Left ventricle myocardium superior (tissue), 1 donor: ENCODE measurements at places on chromosomes 1 and 21.

GRCh38 chr1:58765441-58765840 is 18.4 kb downstream of the JUN start:
- DNase-seq = no peak

DNA sequence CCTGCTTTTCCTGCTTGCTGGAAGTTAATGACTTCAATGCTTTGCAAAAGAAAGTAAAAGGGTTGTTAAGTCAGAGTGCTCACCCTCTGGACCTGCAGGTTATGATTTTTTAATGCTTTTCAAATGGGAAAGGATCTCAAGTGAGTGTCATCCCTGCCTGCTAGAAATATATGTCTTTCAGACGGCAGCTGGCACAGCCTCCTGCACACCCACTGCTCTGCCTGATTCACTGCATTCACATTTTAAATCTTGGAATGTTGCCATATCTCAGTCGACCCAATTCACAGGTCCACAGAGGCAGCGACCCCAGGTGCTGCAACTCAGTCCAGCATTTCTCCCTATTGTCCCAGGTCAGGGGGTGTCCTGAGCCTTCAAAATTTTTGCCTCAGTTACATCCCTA is 10.7 kb downstream of the DUSP23 start:
- DNase-seq = no peak

- no peak for DNase-seq
These were observed 36.0 kb upstream of the TENT5C start for GRCh38 chr1:117569856-117570255.

DNA sequence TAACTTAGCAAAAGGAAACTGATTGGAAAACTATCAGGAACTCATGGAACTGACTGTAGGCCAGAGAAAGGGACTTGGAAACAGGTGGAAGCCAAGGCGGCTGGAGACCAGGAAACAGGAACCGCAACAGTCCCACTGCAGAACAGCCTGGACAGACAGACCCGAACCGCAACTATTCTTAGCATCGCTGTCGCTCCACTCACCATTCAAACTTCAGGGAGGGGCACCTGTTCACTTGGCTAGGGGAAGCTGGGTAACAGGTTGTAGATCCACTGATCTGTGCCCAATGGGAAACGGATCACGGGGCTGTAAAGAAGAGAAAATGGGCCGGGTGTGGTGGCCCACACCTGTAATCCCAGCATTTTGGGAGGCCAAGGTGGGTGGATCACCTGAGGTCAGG is 61.9 kb downstream of the CLSTN1 start:
- DNase-seq = no peak

- no peak for DNase-seq
These were observed 61.3 kb upstream of the BACH1 start for GRCh38 chr21:29237110-29238052.

GRCh38 chr1:71687376-71687775 is 595.0 kb downstream of the NEGR1 start:
- DNase-seq = no peak

- DNase-seq = peak; percentile 44
These were observed 2.4 kb upstream of the KISS1 start for GRCh38 chr1:204198348-204199340.

GRCh38 chr1:194279975-194280374 is 1093.6 kb upstream of the B3GALT2 start:
- DNase-seq = no peak

GRCh38 chr1:32753532-32754316 is 51.2 kb upstream of the SYNC start:
- peak; percentile 83 for DNase-seq

- DNase-seq = no peak
These were observed 347.4 kb downstream of the PDE4B start for GRCh38 chr1:66140072-66140471.

- no peak for DNase-seq
These were observed 93.8 kb downstream of the ATP1B1 start for GRCh38 chr1:169200319-169200718.

DNA sequence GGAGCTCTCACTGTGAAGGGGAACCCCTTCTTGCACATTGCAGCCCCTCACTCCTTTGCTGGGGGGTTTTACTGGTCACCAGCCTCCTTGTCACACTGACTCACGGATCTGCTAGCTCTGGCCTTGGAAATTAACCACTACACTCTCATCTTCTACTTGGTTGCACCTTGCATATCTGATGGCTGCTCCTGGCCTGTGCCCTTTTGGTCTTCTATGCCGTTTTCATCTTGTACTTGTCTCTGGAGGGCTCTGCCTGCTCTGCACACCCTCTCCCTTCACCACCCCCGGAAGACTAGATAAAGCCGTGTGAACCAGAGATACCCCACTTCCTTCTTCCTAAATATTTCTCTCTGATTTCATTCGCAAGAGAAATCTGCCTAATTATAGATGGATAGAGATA is 44.6 kb downstream of the CD247 start:
- DNase-seq = no peak

DNA sequence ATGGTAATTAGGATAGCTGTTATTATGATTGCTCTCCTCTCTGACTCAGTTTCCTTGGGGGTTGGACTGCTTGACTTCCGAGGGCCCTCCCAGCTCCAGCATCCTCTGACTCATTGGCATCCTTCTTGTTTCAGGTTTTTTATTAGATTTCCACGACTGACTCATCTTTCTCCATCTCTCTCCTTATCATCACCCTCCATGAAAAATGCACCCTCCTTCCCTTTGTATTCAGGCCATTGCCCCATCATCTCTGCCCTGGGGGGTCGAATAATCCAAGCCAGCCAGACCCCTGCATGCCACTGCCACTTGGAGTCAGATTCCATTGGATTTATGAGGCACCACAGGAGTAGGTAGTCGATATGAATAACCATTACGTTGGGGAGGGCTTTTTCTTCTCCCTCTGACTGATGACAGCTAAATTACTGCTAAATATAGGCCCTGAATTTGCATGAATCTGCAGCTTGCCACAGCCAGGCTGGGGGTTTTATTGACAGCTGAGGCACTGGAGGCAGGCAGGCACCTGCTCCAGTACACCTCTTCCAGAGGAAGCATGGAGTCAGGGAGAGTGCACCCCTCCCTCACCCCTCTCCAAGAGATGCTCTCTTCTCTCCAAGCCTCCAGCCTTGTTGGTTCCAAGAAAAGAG is 91.7 kb downstream of the C1orf94 start:
- no peak for DNase-seq

GRCh38 chr1:151011154-151011850 is 3.1 kb downstream of the PRUNE1 start:
- no peak for DNase-seq

- no peak for DNase-seq
These were observed 17.4 kb downstream of the PDXK start for GRCh38 chr21:43736224-43736883.

DNA sequence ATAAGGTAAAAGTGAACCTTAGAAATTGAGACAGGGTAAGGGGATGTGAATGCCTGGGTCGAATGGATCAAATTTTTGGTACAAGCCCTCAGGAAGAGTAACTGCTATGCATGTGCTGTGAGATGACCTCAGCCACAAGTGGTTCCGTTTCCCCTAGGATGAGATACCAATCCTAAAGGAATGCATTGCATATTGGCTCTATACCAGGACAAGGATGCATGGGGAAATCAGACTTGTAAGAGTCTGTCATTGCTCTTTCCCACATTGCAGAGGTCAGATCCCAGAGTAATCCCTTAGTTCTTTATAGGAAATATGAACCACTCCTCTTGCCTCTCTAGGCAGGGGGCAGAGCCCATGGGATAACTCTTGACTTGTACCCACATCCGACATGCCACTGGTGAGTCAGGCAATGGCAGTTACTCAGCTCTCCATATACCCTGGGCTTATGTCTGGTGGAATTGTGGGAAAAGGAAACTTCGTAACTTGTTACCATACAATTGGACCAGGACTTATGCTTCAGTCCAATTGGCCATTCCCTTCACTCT is 428.3 kb upstream of the ZRANB2 start:
- DNase-seq = no peak

GRCh38 chr1:5333291-5333690 is 658.9 kb downstream of the NPHP4 start:
- DNase-seq = no peak

DNA sequence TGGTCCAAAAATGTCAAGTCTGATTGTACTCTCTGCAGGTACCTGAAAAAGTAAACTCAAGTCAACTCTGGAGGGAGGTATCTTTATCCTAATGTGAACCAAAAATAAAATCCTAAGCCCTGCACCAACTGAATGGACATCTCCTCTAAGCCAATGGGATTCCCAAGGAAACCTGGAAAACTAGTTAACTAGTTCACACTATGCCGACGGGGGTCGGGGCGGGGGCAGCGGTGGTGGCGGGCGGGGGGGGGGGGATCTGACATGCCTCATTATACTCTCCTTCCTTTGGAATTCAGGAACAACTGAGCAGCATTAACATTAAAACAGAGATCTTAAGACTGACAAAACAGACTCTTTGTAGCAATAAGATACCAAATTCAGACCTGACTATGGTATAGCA is 452.6 kb upstream of the CAMK1G start:
- DNase-seq = no peak

DNA sequence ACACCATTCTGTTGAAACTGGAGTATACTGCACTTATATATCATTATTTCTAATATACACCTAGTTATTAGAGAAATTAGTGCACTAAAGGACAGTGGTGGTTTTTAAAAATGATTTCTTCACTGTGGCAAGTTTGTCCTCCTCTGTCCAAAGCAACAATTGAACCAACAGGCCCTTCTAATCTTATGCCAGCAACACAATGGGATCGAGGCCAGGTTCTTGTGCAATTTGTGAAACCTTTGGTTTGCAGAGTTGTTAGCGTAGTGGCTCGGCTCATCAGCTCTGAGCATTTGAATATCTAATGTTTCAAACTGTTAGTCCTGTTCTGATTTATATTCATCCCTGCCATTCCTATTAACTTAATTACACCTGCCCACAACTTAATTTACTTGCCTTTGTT is 9.9 kb upstream of the LRRC39 start:
- DNase-seq = peak; percentile 43

DNA sequence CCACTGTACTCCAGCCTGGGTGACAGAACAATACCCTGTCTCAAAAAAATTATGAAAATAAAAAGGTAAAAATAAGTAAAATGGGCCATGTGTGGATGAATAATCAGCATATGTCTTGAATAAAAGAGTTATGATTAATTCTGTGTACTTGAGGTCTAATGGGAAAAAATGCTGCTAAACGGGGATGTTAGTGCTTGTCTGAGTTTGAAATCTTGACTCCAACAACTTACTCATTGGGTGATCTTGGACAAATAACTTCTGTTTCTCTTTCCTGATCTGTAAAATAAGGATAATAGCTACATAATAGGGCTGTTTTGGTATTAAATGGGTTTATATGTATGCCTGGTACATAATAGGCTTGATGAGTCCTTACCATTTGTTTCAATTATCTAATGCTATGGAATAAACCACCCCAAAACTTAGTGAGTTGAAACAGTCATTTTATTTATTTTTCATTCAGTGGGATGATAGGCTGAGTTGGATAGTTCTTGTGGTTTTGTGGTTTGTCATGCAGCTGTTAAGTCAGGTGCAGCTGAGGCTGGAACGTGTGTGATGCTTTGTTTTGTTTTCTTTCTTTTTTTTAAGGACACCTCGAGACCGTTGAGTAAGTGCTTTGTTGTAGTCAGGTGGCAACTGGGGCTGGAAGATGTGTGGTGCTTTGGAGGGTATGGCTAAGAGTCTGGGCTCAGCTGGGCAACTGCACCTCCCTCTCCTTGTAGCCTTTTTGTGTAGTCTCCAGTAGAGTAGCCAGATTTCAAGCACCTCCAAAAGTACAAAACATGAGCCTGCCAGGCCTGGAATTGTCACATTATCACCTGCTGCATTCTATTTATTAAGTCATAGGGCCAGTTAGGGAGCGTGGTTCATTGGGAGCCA is 4.9 kb downstream of the MDM4 start:
- DNase-seq = no peak

- DNase-seq = peak; percentile 74
These were observed at the start of gene DDAH1 for GRCh38 chr1:85465099-85465785. DDAH1 (minus strand) TSS chr1:85465159; CDS start chr1:85465045, 114 bp downstream.

DNA sequence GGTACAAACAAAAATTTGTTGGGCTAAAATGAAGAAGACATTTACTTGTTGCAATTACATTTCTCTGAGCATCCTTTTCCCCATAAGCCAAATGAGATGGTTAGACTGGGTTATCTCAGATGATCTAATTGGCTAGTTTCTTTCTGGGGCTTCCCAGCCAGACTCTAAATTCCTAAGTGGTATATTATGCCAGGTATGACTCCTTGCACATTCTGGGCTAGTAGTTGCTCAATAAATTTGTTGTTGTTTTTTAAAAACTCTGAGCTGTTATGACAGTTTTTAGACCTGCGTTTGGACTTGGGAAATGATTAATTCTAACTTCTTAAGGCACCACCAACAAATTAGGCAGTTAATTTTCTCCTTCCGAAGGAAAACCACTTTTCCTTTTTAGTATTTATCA is 66.1 kb downstream of the UCK2 start:
- no peak for DNase-seq

DNA sequence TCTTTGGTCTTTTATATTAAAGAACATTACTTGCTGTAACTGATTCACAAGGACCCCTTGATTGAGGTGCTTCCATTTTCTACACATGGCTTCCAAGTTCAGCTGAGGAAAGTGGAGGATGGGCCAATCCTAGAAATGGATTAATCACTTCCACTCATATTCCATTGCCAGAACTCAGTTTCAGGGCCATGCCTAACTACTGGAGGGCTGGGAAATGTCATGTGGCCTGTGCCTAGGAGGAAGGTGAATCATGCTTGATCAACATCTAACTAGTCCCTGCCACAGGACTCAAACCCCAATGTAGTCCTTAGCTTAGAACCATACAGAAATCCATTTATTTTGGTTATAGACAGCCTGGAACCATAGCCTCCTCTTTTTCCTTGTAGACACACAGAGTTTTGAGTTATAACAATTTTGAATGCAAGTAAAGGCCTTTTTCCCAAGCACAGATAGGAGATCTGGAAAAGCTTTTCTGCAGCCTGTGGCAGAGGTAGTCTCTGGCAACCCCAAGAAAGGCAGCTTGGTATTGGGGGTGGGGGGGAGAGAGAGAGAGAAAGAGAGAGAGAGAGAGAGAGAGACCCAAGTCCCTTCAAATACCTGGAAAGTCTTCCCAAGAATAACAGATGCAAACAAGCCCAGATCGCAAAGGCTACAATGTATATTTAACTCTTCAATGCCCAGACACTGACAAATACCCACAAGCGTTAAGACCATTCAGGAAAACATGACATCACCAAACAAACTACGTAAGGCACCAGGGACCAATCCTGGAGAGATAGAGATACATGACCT is 12.5 kb downstream of the MAST2 start:
- no peak for DNase-seq

- no peak for DNase-seq
These were observed 37.0 kb upstream of the PRSS38 start for GRCh38 chr1:227778401-227778947.

DNA sequence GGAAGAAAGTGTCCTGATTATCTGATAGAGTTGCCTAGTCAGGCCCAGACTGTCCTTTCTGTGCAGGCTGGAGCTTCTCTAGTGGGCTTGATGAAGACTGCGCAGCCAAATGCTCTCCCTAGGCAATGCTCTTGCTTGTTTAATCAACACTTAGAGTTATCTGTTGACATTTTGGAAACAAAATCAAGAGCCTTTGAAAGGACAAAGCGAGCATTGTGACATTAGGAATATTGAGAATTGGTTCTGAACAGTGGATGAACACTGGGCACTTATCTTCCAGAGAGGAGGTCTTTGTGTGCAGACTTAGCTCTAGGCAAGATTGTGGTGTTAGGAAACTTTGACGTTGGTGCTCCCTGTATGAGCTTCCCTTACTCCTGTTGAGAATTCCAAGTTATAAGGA is 94.5 kb downstream of the DNTTIP2 start:
- DNase-seq = no peak
